Transverse colon (tissue), 4 donors: ENCODE measurements at places on chromosomes 7 and 10. TPM values are rescaled to one million over a fixed set of nuclear protein-coding genes. Genes with fewer than 3 reads are reported as not detected.

DNA sequence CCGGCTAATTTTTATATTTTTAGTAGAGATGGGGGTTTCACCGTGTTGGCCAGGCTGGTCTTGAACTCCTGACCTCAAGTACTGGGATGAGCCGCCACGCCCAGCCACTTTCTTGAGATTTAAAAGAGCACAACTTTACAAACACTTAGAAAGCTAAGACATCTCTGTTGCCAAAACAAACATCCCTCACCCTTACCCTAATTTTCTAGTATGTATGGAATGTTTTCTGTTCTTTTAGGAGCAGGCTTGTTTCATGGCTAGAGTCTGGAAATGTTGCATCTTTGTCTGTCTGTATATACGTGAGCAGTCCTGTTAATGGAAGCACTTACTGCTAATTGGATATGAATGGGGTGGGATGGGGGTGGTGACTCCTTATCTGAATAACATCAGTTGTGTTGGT is 2.9 kb downstream of the OLAH start:
- H3K27me3 ChIP-seq: no peaks in the 10 kb centered on the region
- H3K27ac ChIP-seq: no peak overlapping the region
- H3K4me1 ChIP-seq: no peaks in the 10 kb centered on the region
- H3K4me3 ChIP-seq: no peak overlapping the region

DNA sequence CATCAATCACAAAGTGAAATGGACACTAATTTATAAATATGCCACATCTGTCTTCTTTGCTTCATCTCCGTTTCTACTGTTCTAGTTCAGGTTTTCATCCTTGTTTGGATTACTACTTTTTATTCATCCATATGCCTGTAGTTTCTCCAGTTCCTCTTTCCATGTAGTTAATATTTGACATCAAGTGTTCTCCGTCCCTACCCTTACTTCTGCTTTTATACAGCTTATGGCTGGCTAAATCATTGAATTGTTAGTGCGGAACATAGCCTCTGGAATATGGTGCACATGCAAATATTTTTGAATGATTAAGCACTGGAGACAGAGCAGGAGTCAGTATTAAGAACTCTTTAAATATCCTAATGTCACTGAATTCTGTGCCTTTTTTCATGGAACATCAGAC is 230.0 kb upstream of the PPP1R3A start:
- H3K27ac ChIP-seq: no peak overlapping the region
- H3K36me3 ChIP-seq: no peaks in the 10 kb centered on the region
- H3K4me1 ChIP-seq: peaks cover 17% of the 10 kb centered on the region
- no peaks in the 10 kb centered on the region for H3K27me3 ChIP-seq

- H3K36me3 ChIP-seq: no peaks in the 10 kb centered on the region
- no peaks in the 10 kb centered on the region for H3K27me3 ChIP-seq
- H3K4me3 ChIP-seq: peak within 1 kb of the TSS; percentile 57
- peak within 1 kb of the TSS; percentile 91 for H3K27ac ChIP-seq
- DNase-seq: peak; percentile 74
Observed at GRCh38 chr10:87659571-87660483, at the start of gene PAPSS2. Gene PAPSS2, plus strand, starts transcription at chr10:87659878. Its CDS starts 104 bp downstream, at chr10:87659982.

The NOS3 gene
- 10.5 TPM for total RNA-seq

The LDB3 gene
- total RNA-seq: 2.2 TPM

DNA sequence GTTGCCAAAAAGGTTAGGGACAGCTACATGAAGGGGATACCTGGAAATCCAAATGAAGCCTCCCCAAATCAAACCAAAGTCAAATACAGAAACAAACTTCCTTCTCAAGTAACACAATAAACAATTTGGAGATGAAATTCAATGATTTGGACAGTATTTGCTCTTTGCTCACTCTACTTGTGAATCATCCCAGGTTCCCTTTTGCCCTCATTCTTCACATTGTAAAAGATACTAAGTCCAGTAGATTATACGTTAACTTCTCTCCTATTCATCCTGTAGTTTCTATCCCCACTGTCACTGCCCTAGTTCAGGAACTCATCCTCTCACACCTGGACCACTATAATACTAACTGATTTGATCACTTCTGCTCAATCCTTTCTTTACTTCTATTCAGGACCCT is 28.3 kb downstream of the FZD1 start:
- H3K4me1 ChIP-seq: no peaks in the 10 kb centered on the region
- H3K4me3 ChIP-seq: no peak overlapping the region
- H3K27ac ChIP-seq: no peak overlapping the region
- DNase-seq: no peak
- no peaks in the 10 kb centered on the region for H3K27me3 ChIP-seq
- no peaks in the 10 kb centered on the region for H3K36me3 ChIP-seq

The OR2A1 gene
- not detected for total RNA-seq

The FMC1 gene
- total RNA-seq: not detected

The TEX47 gene
- total RNA-seq: not detected

- H3K4me1 ChIP-seq: no peaks in the 10 kb centered on the region
- no peak for DNase-seq
- H3K27me3 ChIP-seq: no peaks in the 10 kb centered on the region
- H3K4me3 ChIP-seq: no peak overlapping the region
Observed at GRCh38 chr10:82738592-82738991, 863.6 kb downstream of the NRG3 start.

The SDK1 gene
- total RNA-seq: 8.6 TPM
